DMS153 (cell line): ENCODE measurements at places on chromosomes 16 and 17.

DNA sequence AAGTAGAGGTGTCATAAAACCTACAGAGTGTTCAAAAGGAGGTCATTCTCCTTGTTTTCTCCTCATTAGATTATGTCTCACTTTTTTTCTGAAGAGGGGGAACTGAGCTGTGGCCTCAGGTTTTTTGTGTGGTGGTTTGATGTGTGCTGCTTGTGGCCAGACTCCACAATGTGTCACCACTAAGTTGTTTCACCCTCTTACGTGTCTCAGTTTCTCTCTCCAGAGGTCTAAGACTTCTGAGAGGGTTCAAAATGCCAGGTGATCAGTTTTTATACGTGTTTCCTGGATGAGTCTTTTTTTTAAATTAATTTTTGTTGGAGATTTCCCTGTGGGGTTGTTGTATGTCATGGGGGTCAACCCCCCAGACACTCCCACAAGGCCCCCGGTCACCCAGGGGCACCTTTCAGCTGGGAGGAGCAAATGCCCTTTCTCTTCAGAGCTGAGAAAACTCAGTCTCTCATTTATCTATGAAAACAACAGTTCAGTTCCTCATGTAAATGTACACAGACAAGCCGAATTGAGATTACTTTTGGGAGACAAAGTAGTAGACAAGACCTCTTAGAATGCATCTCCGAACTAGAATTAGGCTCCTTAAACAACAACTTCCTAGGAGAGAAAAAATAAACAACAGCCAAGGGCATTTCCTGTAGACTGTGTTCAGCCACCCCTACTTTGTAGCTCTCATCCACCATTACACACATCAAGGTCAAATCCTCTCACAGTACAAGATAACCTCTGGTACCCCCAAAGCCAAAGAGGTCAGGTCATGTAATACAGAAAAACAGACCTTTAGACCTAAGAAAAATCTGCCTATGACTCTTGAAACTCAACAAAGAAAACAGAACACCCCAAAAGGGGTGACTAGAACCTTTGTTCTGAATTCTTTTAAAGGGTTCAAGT is 23.9 kb upstream of the TMEM98 start:
- no peak for DNase-seq

GRCh38 chr16:69318177-69318910 is 7.2 kb downstream of the VPS4A start:
- no peak for DNase-seq

GRCh38 chr17:72816406-72816805 is 276.1 kb downstream of the SLC39A11 start:
- DNase-seq, result no peak

DNA sequence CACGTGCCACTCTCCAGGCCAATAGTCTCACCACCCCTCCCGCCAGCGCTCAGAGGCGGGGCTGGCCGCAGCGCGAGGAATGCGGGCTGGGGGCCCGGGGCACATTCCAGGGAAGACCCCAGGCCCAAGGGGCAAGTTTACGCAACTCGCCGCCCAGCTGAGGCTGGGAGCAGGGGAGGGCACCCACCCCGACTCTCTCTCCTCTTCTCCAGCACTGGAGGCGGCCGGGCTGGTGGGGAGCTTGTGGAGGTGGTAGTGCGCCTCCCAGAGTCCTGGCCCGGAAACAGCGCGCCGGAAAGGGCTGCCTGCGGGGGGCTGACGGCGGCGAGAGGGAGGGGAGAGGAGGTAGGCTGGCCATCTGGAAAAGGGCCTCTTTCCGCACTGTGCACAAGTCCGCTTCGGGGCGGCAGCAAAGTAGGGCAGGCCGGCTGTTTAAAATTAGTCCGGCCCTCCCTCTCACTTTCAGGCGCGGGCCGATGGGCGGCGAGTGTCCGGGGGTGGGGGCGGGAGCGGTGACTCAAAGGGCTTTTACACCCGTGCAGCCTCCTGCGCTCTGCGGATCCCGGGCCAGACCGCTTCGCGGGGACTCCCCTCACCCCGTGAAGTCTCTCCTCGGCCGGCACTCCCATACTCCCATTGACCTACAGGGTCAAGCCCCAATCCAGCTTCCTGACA is 1.1 kb downstream of the FHOD1 start:
- peak; percentile 30 for DNase-seq

DNA sequence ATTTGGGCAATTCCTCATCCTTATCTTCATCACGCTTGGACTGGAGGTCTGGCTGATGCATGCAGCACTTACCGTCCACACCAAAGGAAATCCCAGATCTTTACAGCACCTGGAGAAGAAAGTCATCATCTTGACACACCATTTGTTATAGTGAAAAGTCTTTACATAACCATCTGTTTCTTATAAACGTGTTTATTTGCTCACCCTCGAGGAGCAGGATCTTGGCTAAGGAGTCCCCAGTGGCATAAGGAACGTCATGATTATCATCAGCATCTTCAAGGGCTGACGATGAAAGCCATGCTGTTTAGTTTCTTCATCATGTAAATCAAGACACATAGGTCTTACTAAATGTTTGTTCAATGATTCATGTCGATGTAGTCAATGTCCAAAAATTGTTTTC is 248.8 kb upstream of the ELAC2 start:
- DNase-seq, result no peak

- no peak for DNase-seq
These were observed 35.4 kb downstream of the SPAG9 start for GRCh38 chr17:51085150-51085805.

DNA sequence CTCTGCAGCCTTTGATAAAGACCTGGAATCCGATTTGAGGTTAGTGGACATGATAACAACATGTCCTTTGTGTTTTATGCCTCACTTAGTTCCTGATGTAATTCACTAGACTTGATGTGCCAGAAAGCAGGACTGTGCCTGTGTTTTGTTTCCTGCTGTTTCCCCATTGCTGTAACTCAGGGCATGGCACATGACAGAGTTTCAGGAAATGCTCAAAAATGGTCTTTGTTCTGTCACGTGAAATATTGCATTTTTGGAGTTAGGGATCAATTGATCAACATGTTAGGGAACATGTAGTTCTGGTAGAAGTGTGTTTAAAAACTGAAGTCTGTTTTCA is 32.8 kb downstream of the DHX38 start:
- no peak for DNase-seq

DNA sequence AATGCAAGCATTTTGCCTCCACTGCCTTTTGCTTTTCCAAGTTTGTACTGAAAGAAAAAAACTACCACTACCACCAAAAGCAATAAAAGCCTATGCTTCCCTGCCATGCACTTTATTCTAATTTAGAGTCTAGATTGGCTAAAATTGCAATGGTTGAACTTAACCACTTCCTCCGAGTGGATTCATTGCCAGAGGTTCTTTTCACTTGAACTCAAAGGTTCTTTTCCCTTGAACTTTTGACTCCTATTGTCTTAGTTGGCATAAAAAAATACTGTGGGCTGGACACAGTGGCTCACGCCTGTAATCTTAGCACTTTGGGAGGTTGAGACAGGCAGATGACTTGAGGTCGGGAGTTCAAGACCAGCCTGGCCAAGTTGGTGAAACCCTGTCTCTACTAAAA is 319.8 kb upstream of the GOT2 start:
- DNase-seq, result no peak

- no peak for DNase-seq
These were observed 13.3 kb downstream of the JUP start for GRCh38 chr17:41773190-41773588.

- DNase-seq, result no peak
These were observed 15.3 kb downstream of the KSR1 start for GRCh38 chr17:27471321-27472269.

GRCh38 chr16:86242244-86243122 is 267.8 kb upstream of the FOXF1 start:
- DNase-seq, result no peak

GRCh38 chr17:48293319-48294019 is 136.5 kb downstream of the SKAP1 start:
- no peak for DNase-seq

DNA sequence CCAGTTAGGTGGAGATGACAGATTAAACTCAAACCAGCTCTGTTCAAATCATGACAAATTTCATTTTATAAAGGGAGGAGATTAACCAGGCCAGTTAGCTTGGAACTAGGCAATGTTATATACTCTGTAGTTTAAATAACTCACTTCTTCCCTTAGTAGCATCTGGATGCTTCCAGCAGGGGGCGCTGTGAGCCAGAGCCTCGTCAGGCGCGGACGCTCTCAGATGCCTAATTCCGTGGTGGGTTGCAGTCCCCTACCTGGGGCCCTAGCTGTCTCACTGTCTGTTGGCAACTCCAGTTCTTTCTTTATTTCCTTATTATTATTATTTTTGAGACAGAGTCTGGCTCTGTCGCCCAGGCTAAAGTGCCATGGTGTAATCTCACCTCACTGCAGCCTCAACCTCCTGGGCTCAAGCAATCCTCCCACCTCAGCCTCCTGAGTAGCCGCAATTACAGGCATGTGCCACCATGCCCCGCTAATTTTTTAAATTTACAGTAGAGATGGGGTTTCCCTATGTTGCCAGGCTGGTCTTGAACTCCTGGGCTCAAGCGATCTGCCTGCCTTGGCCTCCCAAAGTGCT is 17.3 kb upstream of the WFDC1 start:
- peak; percentile 13 for DNase-seq

GRCh38 chr16:23914946-23915530 is 79.3 kb downstream of the PRKCB start:
- peak; percentile 69 for DNase-seq

DNA sequence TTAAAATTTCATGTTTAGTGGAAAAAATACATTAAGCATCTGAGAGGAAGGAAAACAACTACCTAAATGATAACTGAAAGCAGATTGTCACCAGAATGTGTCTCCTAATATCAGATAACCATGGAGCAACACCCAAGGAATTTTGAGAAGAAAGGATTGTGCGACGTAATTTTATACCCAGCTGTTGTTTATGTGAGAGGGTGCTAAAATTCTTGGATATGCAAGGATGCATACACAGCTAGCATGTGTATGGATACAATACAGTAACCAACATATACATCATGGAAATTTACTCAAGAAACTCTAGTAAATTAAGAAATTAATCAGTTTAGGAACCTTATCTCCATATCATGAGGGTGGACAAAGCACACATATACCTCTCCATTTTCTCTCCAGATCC is 290.9 kb downstream of the HS3ST3A1 start:
- DNase-seq, result no peak

GRCh38 chr16:76899767-76900166 is 291.2 kb upstream of the MON1B start:
- no peak for DNase-seq

GRCh38 chr16:25063102-25063501 is 47.9 kb upstream of the ARHGAP17 start:
- no peak for DNase-seq

DNA sequence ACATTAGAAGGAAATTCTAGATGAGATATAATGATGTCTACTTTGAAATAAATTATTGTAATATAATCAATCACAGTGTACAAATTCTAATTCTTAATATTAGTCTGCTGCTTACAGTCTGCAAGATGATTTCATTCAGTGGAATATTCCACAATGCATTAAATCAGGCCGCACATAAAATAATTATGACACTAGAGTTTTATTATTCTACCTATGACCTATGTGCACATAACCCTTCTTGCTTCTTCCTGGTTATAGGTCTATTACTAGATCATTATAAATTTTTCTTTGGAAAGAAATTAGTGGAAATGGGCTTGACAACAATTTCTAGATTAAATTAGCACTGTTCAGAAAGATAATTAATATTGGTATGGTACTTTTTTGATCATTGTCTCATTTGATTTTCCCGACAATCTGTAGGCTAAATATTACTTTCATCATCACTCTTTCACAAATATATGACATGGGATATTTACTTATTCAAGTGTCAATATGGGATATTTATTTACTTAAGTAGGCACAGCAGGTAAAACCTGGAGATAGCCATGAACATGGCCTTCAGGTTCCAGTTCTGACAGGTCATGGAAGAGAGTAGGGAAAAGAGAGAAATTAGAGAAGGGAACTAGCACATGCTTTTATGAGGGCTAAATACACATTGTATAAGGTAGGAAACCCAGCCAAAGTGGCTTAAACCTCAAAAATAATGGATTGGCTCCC is 476.4 kb downstream of the TOX3 start:
- DNase-seq, result no peak

- DNase-seq, result no peak
These were observed 4.8 kb downstream of the KLHL11 start for GRCh38 chr17:41860254-41860931.

- DNase-seq, result no peak
These were observed 1387.9 kb downstream of the CDH8 start for GRCh38 chr16:60648290-60648689.

- DNase-seq, result no peak
These were observed 686.8 kb upstream of the KIF2B start for GRCh38 chr17:53135969-53136368.

- DNase-seq, result no peak
These were observed 29.5 kb downstream of the SBK1 start for GRCh38 chr16:28321700-28322411.

DNA sequence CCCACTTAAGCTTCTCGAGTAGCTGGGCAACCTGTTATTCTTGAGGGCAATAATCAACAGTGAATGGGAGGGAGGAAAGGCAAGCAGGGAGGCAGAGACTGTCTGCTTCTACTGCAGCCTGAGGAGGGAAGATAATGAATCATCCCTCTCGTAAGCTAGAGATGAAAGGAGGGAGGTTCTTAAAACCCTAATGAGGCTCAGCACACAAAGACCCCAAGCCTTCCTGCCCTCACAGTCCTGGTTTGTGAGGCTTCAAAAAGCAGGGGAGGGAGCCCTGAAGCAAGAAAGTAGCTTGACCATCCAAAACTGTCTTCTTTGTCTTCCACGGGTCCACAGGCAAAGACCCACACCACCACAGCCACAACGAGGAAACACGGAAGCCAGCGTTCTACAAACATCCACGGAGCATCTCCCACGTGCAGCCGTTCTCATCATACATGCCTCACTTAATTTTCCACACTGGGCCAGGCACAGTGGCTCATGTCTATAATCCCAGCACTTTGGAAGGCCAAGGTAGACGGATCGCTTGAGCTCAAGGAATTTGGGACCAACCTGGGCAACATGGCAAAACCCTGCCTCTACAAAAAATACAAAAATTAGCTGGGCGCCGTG is 1.8 kb downstream of the PIK3R5 start:
- no peak for DNase-seq

- DNase-seq, result peak; percentile 83
These were observed 15.4 kb downstream of the RHBDL3 start for GRCh38 chr17:32281011-32281451.

GRCh38 chr16:48047720-48048119 is 108.1 kb downstream of the ABCC12 start:
- DNase-seq, result peak; percentile 26

- no peak for DNase-seq
These were observed 3.4 kb downstream of the DNAJA2 start for GRCh38 chr16:46970089-46970488.

DNA sequence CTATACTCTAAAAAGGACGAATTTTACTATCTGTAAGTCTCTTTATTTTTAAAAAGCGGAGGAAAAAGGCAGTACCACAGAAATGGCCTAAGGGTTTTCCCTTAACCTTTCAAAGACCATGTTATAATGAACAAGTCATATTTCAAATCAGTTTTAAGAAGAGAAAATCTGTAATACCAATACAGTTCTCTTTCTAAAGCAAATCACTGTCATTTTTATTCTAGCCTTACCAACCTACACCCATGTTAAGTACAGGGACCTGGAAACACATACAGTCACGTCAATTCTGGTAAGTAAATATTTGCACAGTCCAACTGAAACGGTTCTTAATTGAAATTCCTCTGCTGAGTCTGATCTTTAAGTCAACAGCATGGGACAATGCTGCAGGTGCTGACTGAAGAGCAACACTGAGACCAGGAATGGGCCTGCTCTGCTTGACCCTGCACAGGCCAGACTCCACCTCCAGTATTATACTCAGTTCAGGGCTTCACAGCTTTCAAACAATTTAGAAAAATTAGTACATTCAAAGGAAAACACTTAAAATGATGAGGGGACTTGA is 20.2 kb downstream of the MBTPS1 start:
- peak; percentile 75 for DNase-seq
